ENCODE measurements at places on chromosomes 6 and 20.

DNA sequence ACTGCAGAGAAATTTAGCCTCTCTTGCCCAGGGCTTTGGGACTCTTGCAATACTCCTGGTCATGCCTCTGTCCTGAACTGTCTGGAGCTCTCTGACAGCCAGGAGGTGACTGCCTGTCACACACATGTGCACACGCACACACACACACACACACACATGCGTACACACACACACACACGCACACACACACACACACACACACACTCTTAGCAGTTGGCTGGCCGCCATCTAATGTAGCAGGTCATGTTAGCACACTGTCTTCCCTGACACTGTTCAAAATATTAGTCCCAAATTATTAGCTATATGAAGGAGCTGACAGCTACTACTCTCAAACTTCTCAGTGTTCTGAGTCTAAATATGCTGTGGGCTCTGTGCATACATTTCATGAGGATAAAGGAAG lies 60.9 kb downstream of the IPCEF1 start:
- no peak for DNase-seq

DNA sequence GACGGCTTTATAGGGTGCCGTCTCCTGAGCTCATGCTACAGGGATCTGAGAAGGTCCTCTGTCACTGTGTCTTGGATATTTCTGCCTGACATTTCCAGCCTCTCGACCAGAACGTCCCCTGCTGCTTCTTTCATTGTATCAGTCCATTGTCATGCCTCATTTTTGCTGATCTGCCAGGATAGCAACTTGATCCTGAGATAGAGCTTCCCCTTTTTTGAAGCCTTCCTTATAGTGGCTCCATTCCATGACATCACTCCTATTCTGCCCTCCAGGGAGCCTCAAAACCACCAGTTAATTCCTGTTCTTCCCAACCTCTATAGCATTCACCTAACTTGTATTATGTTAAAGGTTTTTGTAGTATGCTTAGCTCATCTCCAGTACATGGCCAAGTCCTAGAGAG lies 431.8 kb upstream of the NOX3 start:
- no peak for DNase-seq

- DNase-seq = no peak
Measured at GRCh38 chr6:113805811-113806495, 51.2 kb upstream of the MARCKS start.

GRCh38 chr6:128763599-128764300 lies 119.2 kb upstream of the LAMA2 start:
- no peak for DNase-seq

- DNase-seq = no peak
Measured at GRCh38 chr6:139600919-139601475, 226.5 kb upstream of the CITED2 start.

- no peak for DNase-seq
Measured at GRCh38 chr6:5112066-5112799, 27.1 kb downstream of the PPP1R3G start.

GRCh38 chr6:166546653-166547052 lies 39.8 kb downstream of the RAMACL start:
- no peak for DNase-seq

DNA sequence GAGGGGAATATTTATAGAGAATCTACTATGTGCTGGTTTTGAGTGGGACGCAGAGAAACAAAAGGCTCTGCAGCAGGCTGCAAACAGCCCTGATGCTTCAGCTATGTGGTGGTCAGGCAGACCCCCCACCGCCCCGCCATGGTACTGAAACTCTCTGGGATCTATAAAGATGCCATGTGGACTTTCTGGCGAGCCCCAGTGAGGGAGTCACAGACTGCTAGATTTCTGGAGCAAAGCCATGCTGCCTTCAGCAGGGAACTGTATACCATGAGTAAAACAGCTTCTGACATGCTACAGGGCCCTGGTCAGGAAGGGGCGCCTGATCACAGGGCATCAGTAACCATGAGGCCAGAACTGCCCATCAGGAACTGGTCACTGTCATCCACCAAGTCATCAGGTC lies 19.2 kb upstream of the BPIFB1 start:
- no peak for DNase-seq

DNA sequence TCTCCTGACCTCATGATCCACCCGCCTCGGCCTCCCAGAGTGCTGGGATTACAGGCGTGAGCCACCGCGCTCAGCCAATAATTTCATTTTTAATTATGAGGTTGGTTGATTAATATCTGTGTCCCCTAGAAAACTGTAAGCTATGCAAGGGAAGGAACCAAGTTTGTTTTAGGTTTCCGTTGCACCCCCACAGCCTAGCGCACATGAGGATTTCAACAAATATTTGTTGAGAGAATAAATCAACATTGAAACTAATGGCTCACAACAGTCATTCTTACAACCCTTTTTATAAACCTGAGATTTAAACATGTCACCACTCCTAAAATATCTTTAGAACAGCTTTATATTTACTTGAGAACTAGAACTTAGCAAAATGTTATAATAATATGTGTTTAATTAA lies 114.0 kb upstream of the CARMIL1 start:
- DNase-seq = no peak

DNA sequence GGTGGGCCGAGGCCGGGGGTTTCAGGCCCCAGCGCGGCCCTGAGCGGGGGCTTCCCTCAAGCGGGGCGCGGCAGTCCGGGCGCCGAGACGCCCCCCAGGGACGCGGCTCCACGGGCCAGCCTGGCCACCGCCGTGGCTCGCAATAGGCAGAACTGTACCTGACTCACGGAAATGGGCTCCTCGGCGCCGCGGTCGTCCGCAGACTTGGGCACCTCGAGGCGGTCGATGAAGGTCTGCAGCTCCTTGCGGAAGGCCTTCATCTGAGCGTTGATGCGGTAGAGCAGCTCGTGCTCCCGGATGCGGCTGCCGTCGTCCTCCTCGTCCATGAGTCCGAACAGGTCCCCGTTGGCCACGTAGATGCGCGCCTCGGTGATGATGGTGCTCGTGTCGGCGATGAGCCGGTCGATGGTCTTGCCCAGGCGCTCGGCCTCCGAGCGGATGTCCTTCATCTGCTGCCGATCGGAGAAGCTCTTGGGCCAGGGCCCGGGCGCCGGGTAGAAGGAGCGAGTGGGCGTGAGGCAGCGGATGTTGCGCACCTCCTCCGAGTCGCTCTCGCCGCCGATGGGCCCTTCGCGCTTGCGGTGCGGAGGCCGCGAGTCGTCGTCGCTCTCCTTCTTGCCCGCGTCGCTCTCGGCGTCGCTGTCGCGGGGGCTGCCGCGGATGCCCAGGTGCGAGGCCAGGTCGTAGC lies 16.1 kb upstream of the KIAA0408 start:
- no peak for DNase-seq

GRCh38 chr6:35895560-35895959 lies 25.3 kb downstream of the SRPK1 start:
- DNase-seq = no peak

Measured in stimulated activated CD8-positive, alpha-beta memory T cell treated with anti-CD3 and anti-CD28 coated beads, Interleukin-12 subunit alpha, Interleukin-12 subunit beta, amount 100 ng/mL, for 4 hours (primary cell).